Neuronal stem cell (in vitro differentiated cells): ENCODE measurements at places on chromosomes 11 and 22.
A peak's percentile ranks its signal among the peaks of the same experiment; 100 is the strongest.

- H3K4me3 ChIP-seq, result no peak overlapping the region
- H3K36me3 ChIP-seq, result no peaks in the 10 kb centered on the region
- peaks cover 20% of the 10 kb centered on the region for H3K27me3 ChIP-seq
- H3K4me1 ChIP-seq, result peaks cover 4% of the 10 kb centered on the region
- H3K27ac ChIP-seq, result no peak overlapping the region
Observed at GRCh38 chr22:19643448-19644313, 70.6 kb upstream of the SEPTIN5 start.

GRCh38 chr22:49658902-49659280, 168.8 kb downstream of the BRD1 start:
- H3K4me1 ChIP-seq, result no peaks in the 10 kb centered on the region
- H3K27me3 ChIP-seq, result peaks cover 5% of the 10 kb centered on the region
- DNase-seq, result no peak
- no peak overlapping the region for H3K27ac ChIP-seq
- H3K4me3 ChIP-seq, result no peak overlapping the region

DNA sequence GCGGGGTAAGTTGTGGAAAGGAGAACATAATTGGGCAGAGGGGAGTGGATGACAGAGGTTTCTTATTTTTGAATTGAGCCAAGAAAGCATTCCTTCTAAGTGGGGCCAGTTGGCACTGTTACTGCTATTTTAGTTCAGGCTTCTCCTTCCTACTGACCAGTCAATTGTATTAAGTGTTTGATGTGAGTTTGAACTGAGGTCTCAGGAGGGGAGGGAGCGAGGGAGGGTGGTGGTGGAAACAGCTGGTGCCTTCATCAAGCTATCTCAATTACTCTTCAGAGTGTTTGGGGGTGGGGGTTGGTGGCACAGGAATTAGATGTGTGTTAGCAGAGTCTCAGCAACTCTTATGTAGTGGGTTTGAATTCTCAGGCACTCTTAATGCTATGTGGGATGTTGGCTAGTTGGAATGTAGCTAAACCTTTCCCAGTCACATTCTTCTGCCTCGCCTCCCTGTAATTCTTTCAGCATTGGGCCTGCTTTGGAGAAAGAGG, 14.5 kb downstream of the CTNND1 start:
- peaks cover 27% of the 10 kb centered on the region for H3K4me1 ChIP-seq
- H3K27ac ChIP-seq, result peak overlapping the region; percentile 75
- no peak for DNase-seq
- H3K36me3 ChIP-seq, result peaks cover 27% of the 10 kb centered on the region
- H3K4me3 ChIP-seq, result no peak overlapping the region

- no peak overlapping the region for H3K4me3 ChIP-seq
- no peaks in the 10 kb centered on the region for H3K36me3 ChIP-seq
- no peak overlapping the region for H3K27ac ChIP-seq
- peaks cover 28% of the 10 kb centered on the region for H3K4me1 ChIP-seq
- no peak for DNase-seq
Observed at GRCh38 chr22:27491888-27492287, 309.7 kb downstream of the MN1 start.

GRCh38 chr22:45777852-45778375, 106.3 kb downstream of the ATXN10 start:
- no peak overlapping the region for H3K4me3 ChIP-seq
- no peaks in the 10 kb centered on the region for H3K27me3 ChIP-seq
- H3K4me1 ChIP-seq, result no peaks in the 10 kb centered on the region
- DNase-seq, result no peak
- H3K27ac ChIP-seq, result no peak overlapping the region

DNA sequence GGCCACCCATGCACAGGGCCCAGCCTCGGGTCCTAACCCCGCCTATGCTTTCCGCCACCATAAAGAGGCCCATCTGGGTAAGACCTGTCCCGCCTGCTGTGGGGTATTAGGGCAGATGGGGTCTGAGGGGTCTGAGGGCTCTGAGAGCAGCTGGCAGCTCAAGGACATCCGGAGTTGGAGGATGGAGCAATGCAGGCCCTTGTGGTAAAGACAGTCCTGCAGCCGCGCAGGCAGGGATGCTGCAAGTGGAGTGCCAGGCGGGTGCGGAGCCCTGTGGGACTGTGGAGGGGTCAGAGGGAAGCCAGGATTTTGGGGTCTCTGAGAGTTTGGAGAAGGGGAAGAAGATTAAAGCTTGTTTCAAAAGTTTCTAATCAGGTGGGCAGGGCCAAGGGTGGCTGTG, 81.3 kb upstream of the PITPNB start:
- no peak for DNase-seq
- no peak overlapping the region for H3K27ac ChIP-seq
- no peaks in the 10 kb centered on the region for H3K4me1 ChIP-seq

GRCh38 chr11:101707477-101707876, 123.7 kb upstream of the TRPC6 start:
- no peak overlapping the region for H3K4me3 ChIP-seq
- no peak overlapping the region for H3K27ac ChIP-seq
- no peak for DNase-seq
- H3K36me3 ChIP-seq, result no peaks in the 10 kb centered on the region
- no peaks in the 10 kb centered on the region for H3K27me3 ChIP-seq

DNA sequence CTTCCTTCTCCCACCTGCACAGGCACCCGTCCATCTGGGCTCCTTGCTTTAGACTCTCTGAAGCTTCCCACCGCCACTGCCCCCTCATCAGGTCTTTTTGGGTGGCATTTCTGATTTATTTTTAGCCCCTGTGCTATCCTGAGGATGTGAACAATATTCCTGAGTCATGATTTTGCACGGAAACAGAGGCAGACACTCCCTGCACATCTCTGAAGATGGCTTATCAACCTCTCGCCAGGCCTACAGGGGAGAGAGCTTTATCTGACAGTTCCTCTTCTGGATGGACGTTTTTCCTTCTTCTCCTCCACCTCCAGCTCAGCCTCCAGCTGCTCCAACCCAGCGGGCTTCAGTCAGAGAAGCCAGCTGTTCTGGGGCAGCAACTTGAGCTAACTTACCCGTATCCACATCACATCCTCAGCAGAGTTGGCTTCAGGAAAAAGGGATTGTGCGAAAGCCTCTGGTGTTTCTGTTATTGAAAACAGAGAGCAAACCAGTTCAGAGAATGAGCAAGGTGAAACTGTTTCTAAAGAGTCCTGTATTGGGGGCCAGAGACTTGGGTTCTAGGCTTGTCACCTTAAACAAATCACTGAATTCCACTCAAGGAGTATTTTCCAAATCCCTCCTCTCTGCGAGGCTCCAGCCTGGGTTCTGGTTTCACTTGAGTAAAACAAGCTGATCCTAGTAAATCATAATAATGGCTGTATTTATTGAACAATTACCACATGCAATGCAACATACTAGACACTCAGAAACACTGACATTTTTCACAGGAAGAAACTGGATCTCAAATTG, 33.1 kb upstream of the ETS1 start:
- no peak overlapping the region for H3K27ac ChIP-seq
- no peaks in the 10 kb centered on the region for H3K27me3 ChIP-seq
- DNase-seq, result no peak

DNA sequence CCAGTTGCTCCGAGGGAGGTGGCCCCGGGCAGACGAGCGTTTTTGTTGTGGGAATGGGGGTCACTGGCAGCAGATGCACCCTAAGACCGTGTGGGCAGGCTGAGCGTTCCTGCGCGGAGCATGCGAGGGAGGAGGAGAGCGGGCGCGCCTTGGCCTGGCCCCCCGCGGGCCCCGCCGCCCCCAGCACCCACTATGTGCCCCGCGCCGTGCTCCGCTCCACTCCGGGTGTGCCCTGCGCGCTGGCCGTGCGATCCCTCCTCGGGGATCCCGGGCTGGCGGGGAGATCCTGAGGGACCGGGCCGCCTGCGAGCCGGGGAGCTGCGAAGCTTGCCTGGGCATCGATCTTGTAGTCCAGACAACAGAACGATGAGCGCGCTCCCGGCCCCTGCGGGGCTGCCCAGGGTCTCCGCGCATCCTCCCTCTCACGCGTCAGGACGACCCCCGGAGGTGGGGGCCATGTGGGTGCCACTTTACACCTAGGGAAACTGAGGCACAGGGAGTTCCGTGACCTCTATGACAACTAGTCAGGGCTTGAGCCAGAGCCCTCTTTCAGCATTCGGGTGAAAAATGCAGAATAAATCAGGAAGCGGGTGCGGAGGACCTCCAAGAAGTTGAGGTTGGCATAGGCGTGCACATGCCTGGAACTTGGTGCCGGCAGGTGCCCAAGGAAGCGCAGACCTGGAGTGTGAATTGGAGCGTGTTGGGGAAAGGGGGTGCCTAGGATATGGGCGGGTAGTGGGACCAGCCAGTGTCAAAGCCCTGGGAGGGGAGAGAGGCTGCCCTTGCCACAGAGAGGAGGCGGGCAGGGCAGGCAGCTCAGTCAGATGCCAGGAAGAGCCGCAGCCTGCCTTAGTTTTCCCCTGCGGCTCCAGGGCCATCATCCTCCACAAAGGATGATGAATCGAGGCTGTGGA, 1.3 kb upstream of the KMT5B start:
- no peak for DNase-seq
- peaks cover 9% of the 10 kb centered on the region for H3K4me1 ChIP-seq
- no peaks in the 10 kb centered on the region for H3K27me3 ChIP-seq
- H3K36me3 ChIP-seq, result no peaks in the 10 kb centered on the region

DNA sequence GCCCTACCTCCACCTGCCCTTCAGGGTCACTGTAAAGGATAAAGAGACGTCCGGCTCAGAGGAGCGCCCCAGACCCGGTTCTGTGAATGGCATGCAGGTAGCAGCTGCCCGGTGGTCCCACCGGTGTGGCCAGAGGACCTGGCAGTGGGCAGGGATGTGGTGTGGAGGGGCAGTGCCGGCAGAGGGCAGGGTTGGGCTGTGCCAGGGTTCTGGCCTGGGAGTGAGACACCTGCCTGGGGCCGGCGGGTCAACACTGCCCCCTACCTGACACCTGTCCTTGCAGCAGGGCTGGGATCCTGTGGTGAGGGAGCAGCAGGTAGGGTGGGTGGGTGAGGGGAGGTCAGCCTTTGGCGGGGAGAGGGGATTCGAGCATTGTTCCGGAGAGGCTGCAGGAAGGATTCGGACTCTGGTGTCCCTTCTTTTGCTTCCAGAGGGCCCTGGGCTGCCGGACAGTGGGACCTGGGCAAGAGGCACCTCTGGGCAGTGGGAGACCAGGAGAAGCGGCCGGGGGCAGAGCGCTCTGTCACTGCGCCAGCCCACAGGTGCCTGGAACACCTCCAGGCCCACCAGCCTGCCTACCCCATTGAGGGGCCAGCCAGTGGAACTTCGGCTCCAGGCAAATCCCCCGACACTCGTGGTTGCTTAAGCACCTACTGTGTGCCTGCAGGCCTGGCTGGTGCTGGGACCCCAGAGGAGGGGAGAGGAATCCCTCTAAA, 1.6 kb upstream of the PHLDA2 start:
- no peaks in the 10 kb centered on the region for H3K36me3 ChIP-seq
- H3K27me3 ChIP-seq, result peaks cover 66% of the 10 kb centered on the region
- no peak overlapping the region for H3K27ac ChIP-seq
- peaks cover 7% of the 10 kb centered on the region for H3K4me1 ChIP-seq
- H3K4me3 ChIP-seq, result no peak overlapping the region
